ENCODE measurements at places on chromosomes 7 and 10.

GRCh38 chr7:41085244-41085643, 617.6 kb downstream of the INHBA start:
- no peaks in the 10 kb centered on the region for H3K27me3 ChIP-seq
- no peak for DNase-seq
- H3K4me3 ChIP-seq, result no peak overlapping the region
- H3K27ac ChIP-seq, result no peak overlapping the region

DNA sequence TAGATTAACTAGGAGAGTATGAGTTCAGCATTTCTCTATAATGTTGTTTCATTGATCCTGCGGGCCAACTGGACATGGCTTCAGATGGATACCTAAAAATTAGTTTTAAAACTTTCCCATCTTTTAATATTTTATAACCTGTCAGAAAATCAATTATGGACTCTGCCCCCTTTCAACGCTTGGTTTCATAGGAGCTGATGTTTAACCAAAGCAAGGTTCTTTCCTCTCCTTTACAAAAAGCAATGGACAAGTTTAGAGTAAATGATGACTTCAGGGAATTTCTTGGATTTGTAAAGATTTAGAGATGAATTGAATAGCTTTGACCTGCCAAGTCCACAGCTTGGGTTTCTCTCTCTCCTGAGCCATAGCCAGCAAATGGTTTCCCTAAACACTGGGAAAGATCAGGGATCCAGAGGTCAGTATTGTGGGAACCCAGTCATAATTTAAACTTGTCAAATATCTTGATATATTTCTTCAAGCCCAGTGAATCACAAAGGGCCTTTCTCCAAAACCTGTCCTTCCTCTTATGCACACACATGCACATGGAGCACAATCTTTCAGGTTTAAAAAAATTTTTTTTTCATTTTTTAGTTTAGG, 177.1 kb downstream of the EVX1 start:
- peaks cover 27% of the 10 kb centered on the region for H3K27me3 ChIP-seq
- no peak overlapping the region for H3K27ac ChIP-seq
- H3K36me3 ChIP-seq, result no peaks in the 10 kb centered on the region
- H3K4me1 ChIP-seq, result no peaks in the 10 kb centered on the region
- no peak for DNase-seq
- H3K4me3 ChIP-seq, result no peak overlapping the region

DNA sequence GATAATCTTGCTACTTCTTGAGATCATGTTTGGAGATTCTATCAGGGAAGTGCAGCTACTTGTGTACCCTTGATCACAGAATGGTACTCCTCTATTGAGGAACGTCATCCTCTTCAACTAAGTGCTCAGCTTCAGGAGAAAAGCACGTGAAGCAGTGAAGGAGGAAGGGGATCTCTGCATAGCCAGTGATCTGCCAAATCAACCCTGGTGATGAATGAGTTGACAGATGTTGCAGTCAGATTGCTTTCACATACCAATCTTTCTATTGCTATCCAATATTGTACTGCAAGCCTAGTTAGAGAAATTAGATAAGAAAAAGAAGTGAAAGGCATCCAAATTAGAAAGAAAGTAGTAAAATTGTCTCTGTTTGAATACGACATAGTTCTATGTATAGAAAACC, 309.4 kb downstream of the TWIST1 start:
- no peaks in the 10 kb centered on the region for H3K4me1 ChIP-seq
- no peaks in the 10 kb centered on the region for H3K27me3 ChIP-seq
- H3K4me3 ChIP-seq, result no peak overlapping the region
- H3K36me3 ChIP-seq, result no peaks in the 10 kb centered on the region
- no peak for DNase-seq

- H3K36me3 ChIP-seq, result peaks cover 2% of the 10 kb centered on the region
- no peak for DNase-seq
- H3K27ac ChIP-seq, result no peak overlapping the region
- H3K4me1 ChIP-seq, result peaks cover 10% of the 10 kb centered on the region
- no peak overlapping the region for H3K4me3 ChIP-seq
Observed at GRCh38 chr10:70810967-70811366, 4.8 kb upstream of the SGPL1 start.

DNA sequence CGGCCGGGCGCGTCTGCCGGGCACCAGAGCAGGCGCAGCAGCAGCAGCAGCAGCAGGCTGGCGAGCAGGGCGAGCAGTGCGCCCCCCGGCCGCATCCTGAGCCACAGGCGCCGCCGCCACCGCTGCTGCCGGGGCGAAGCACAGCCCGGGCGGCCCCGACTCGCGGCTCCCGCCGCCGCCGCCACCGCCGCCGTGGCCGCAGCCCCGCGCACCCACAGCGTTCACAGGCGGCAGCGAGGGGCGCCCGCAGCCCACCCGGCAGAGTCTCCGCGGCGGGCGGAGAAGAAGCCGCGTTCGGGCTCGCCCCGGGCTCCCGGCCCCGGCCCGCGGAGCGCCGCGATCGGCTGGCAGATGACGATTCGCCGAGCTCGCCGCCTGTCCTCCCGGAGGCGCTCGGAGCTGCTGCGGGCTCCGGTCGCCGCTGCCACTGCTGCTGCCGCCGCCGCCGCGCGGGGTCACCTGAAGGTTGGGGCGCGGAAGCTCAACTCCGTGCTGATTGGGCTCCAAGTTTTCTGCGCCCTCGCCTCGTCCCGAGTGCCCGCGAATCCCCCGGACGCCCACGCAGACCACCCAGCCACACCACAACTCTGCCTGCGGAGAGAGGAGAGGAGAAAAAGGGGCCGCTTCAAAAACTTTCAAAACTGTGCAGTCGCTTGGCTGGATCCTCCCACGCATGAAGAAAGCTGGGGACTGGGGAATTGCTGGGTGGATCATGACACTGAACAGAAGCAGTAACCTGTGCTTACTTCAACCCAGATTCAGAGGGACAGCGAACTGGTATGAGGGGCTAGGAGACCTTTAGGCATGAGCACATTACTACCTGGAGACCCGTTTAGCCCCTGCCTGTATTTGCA, at the start of gene ST8SIA6:
ST8SIA6 (minus strand) TSS at position 435 of the 854 bp plus-strand sequence; CDS start at position 95, 340 bp downstream.
- H3K27me3 ChIP-seq, result no peaks in the 10 kb centered on the region
- H3K4me3 ChIP-seq, result peak within 1 kb of the TSS; percentile 89
- H3K4me1 ChIP-seq, result peaks cover 26% of the 10 kb centered on the region
- DNase-seq, result no peak

DNA sequence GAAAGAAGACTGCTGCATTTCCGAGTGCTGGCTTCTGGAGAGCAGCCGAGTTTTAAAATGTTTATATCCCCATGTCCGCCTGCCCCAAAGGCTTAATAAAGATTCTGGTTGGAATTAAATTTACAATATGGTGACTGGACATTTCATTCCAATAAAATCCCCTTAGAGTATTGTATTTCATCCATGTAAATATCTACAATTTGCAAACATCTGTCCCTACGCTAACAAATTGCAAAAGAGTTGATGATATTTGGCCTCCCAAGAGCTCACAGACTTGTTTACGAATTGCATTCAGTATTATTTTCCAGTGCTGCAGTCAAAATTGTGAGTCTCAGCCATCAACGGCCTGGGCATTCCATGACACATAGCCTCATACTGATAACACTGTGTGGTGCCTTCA, 50.1 kb downstream of the PLEKHS1 start:
- H3K27ac ChIP-seq, result no peak overlapping the region
- no peaks in the 10 kb centered on the region for H3K4me1 ChIP-seq
- H3K27me3 ChIP-seq, result peaks cover 40% of the 10 kb centered on the region
- H3K36me3 ChIP-seq, result no peaks in the 10 kb centered on the region
- no peak overlapping the region for H3K4me3 ChIP-seq
- DNase-seq, result no peak

DNA sequence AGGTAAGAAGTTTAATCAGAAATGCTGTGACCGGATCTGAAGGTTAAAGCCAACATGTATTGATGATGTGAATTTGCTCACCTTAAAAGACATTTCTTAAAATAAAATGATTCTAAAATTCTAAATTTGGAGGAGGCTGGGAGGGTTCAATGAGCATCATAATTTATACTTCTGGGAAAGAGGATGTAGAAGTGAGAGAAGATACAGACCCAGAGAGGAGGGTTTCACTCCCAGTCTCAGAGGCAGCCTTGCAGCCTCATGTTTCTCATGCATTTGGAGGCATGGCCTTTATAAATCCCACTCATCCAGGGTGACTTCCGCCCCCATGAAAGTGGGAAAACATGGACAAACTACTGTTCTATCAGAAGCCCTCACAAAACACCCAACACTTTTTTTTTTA, 305.6 kb upstream of the PITRM1 start:
- no peaks in the 10 kb centered on the region for H3K36me3 ChIP-seq
- no peak overlapping the region for H3K27ac ChIP-seq
- peaks cover 5% of the 10 kb centered on the region for H3K4me1 ChIP-seq
- no peak for DNase-seq
- H3K27me3 ChIP-seq, result peaks cover 10% of the 10 kb centered on the region

- DNase-seq, result peak; percentile 27
- H3K27me3 ChIP-seq, result peaks cover 77% of the 10 kb centered on the region
- no peak overlapping the region for H3K4me3 ChIP-seq
- H3K4me1 ChIP-seq, result peaks cover 11% of the 10 kb centered on the region
- H3K27ac ChIP-seq, result peak overlapping the region; percentile 60
- peaks cover 4% of the 10 kb centered on the region for H3K36me3 ChIP-seq
Observed at GRCh38 chr7:55240418-55241142, 124.6 kb upstream of the LANCL2 start.

- H3K4me1 ChIP-seq, result no peaks in the 10 kb centered on the region
- H3K27ac ChIP-seq, result no peak overlapping the region
- DNase-seq, result no peak
- no peaks in the 10 kb centered on the region for H3K36me3 ChIP-seq
- H3K27me3 ChIP-seq, result peaks cover 15% of the 10 kb centered on the region
- no peak overlapping the region for H3K4me3 ChIP-seq
Observed at GRCh38 chr7:47258798-47259197, 323.1 kb downstream of the TNS3 start.

GRCh38 chr10:88138319-88138848, 275.0 kb downstream of the PTEN start:
- H3K27ac ChIP-seq, result no peak overlapping the region
- DNase-seq, result no peak
- H3K4me1 ChIP-seq, result peaks cover 5% of the 10 kb centered on the region
- H3K4me3 ChIP-seq, result no peak overlapping the region
- peaks cover 3% of the 10 kb centered on the region for H3K36me3 ChIP-seq
- no peaks in the 10 kb centered on the region for H3K27me3 ChIP-seq

- H3K36me3 ChIP-seq, result no peaks in the 10 kb centered on the region
- DNase-seq, result no peak
- H3K4me1 ChIP-seq, result peaks cover 24% of the 10 kb centered on the region
- no peak overlapping the region for H3K4me3 ChIP-seq
Observed at GRCh38 chr7:139730746-139731612, 46.8 kb downstream of the HIPK2 start.

GRCh38 chr10:72186258-72186981, 29.4 kb upstream of the ANAPC16 start:
- no peak overlapping the region for H3K27ac ChIP-seq
- peaks cover 5% of the 10 kb centered on the region for H3K4me1 ChIP-seq
- DNase-seq, result no peak
- H3K36me3 ChIP-seq, result peaks cover 12% of the 10 kb centered on the region

DNA sequence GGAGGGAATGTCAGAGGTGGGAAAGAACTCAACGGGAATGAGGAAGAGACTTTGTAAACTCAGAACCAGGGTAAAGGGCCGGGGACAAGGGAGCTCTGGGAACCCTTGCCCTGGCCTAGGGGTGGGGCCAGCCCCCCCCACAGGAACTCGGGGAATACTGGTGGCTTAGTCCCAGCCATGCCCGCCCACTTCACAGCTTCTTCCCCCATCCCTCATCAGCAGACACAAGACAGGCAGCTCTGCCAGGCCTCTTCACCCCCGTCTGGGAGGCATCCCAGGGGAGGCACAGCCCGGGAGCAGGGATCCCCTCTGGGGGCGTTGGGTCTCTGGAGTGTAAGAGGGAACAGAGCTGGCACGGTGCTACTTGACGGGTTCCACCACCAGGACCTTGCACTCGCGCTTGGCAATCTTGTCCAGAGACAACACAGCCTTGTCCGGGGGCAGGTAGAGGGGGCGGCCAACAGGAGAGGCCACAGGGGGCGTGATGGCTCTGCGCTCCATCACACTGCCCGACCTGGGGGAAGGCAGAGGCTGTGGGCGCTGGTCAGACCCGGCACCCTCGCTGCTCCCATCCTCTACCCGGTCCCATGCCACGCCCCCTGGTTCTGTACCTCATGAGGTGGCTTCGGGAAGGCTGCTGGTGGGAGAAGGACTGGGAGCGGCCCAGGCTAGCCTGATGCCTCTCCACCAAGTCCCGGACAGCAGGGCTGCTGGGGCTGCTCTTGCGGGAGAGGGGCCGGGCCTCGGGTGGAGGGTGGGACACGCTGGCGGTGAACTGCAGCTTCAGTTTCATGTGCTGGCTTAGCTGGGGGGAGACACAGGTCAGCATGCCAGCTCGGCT, 3.7 kb downstream of the TRAPPC14 start:
- H3K27me3 ChIP-seq, result no peaks in the 10 kb centered on the region
- DNase-seq, result no peak
- peaks cover 42% of the 10 kb centered on the region for H3K4me1 ChIP-seq
- peaks cover 25% of the 10 kb centered on the region for H3K36me3 ChIP-seq

DNA sequence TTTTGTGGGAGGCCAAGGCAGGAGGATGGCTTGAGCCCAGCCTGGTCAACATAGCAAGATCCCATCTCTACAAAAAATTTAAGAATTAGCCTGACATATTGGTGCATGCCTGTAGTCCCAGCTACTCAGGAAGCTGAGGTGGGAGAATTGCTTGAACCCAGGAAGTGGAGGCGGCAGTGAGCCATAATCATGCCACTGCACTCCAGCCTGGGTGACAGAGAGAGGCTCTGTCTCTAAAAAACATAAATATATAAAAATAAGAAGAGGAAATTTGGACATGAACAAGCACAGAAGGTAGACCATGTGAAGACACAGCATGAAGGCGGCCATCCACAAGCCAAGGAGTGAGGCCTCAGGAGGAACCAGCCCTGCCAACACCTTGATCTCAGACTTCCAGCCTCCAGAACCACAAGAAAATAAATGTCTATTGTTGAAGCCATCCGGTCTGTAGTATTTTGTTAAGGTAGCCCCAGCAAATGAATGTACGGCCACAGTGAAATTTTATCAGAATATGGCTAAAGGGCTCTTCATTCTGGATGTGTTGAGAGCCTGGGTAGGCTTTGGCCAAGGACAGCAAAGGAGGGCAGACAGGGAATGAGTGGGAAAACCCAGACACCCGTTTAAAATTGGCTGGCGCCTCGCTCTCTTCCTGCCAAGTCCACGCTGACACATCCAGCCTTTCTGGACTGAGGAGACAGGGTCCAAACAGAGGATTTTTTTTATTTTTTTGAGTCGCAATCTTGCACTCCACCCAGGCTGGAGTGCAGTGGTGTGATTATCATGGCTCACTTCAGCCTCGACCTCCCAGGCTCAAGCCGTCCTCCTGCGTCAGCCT, 12.9 kb upstream of the GRID2IP start:
- H3K4me3 ChIP-seq, result no peak overlapping the region
- H3K27me3 ChIP-seq, result peaks cover 29% of the 10 kb centered on the region
- no peak overlapping the region for H3K27ac ChIP-seq

GRCh38 chr7:28580665-28581064, 168.3 kb downstream of the CREB5 start:
- DNase-seq, result no peak
- H3K4me3 ChIP-seq, result no peak overlapping the region
- H3K4me1 ChIP-seq, result no peaks in the 10 kb centered on the region
- H3K27me3 ChIP-seq, result peaks cover 59% of the 10 kb centered on the region
- no peaks in the 10 kb centered on the region for H3K36me3 ChIP-seq

- H3K36me3 ChIP-seq, result peaks cover 76% of the 10 kb centered on the region
- H3K4me3 ChIP-seq, result peak within 1 kb of the TSS; percentile 97
- H3K27ac ChIP-seq, result peak within 1 kb of the TSS; percentile 100
- H3K27me3 ChIP-seq, result no peaks in the 10 kb centered on the region
- DNase-seq, result no peak
Observed at GRCh38 chr10:3784510-3785250, at the start of gene KLF6. KLF6 (minus strand) TSS chr10:3785209; CDS start chr10:3785014, 195 bp downstream.
